Endodermal cell (in vitro differentiated cells): ENCODE measurements at places on chromosomes 1 and 21. TPM values are rescaled to one million over a fixed set of nuclear protein-coding genes. Genes with fewer than 3 reads are reported as not detected.

Gene BATF3
- 1.5 to 4.0 TPM (median 1.9 TPM) in 3 replicates for total RNA-seq

Gene MCM3AP
- total RNA-seq: 84.2 to 161 TPM (median 151 TPM) in 3 replicates

- H3K27ac ChIP-seq: no peak overlapping the region
- peak; percentile 74 for DNase-seq
- H3K36me3 ChIP-seq: no peaks in the 10 kb centered on the region
- H3K4me1 ChIP-seq: peaks cover 9% of the 10 kb centered on the region
- no peak overlapping the region for H3K4me3 ChIP-seq
- no peaks in the 10 kb centered on the region for H3K27me3 ChIP-seq
Observed at GRCh38 chr21:42079939-42080787, 9.0 kb downstream of the UMODL1 start.

Gene CLK2
- 77.8 and 82.3 TPM in 2 replicates for total RNA-seq

Gene FCER1A
- not detected in 2 replicates for total RNA-seq

GRCh38 chr1:17360272-17360956 is 11.6 kb upstream of the PADI6 start:
- no peaks in the 10 kb centered on the region for H3K27me3 ChIP-seq
- H3K4me1 ChIP-seq: no peaks in the 10 kb centered on the region
- no peak overlapping the region for H3K27ac ChIP-seq
- H3K36me3 ChIP-seq: no peaks in the 10 kb centered on the region
- no peak overlapping the region for H3K4me3 ChIP-seq

DNA sequence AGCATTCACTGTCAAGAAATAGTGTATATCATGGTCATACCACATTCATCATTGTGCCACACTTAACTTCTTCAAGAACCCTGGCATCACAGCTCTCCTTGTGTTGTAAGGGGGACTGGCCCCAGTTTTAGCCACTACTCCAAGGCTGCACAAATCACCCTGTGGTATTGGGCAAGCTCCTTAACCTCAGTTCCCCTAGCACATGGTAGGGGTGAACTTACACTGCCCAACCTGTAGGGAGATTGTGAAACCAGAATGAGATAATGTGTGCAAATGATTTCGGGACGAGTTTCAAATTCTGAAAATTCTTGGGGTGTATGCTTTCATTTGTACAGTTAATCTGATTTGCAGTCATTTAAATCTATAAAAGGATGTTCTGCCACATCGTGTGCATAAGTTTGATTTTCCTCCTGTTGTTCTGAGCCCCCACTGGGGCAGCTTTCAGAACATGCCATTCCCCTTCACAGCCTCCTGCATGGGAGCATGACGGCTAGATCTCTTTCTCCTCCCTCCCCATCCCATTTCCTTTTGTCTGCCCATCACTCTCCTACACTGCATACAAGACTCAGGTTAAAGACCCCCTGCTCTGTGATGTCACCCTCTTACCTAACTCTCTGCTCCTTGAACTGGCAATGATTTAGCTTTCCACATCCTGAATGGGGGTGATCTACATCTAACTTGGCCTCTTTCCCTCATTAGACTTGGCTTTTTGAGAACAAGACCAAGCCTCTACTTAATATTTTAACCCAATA is 290.3 kb downstream of the CHRM3 start:
- H3K36me3 ChIP-seq: no peaks in the 10 kb centered on the region
- H3K27me3 ChIP-seq: no peaks in the 10 kb centered on the region
- peaks cover 8% of the 10 kb centered on the region for H3K4me1 ChIP-seq
- no peak overlapping the region for H3K27ac ChIP-seq
